ENCODE measurements at places on chromosomes 5 and 9. TPM values are rescaled to one million over a fixed set of nuclear protein-coding genes. Genes with fewer than 3 reads are reported as not detected.
A peak's percentile ranks its signal among the peaks of the same experiment; 100 is the strongest.

STPG3 gene
- not detected for total RNA-seq

LCN10 gene
- 0.90 TPM for total RNA-seq

FAM221B gene
- total RNA-seq, result not detected

CFAP157 gene
- not detected for total RNA-seq

SLC45A2 gene
- total RNA-seq, result not detected

ADAMTS2 gene
- not detected for total RNA-seq

NELFB gene
- 44.9 TPM for total RNA-seq

S100Z gene
- total RNA-seq, result 1.4 TPM

SPINK13 gene
- total RNA-seq, result not detected

DNA sequence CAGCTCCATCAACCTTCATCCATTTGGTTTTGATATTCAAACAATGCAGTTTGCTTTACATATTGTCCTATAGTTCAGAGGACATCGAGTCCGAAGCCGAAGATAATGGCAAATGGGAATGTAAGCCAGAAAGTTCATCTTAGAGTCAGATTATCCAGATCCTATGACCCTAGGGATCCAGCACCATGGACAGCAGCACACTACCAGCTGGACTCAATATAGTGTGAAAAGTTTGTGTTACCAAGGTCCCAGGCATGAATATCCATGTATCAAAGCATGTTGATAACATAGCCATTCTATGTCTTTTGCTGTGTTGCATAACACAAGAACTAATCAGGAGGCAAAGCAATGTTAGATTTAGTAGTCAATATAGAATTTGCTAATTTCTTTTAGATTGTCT lies 46.3 kb downstream of the FSTL4 start:
- DNase-seq, result no peak

DNA sequence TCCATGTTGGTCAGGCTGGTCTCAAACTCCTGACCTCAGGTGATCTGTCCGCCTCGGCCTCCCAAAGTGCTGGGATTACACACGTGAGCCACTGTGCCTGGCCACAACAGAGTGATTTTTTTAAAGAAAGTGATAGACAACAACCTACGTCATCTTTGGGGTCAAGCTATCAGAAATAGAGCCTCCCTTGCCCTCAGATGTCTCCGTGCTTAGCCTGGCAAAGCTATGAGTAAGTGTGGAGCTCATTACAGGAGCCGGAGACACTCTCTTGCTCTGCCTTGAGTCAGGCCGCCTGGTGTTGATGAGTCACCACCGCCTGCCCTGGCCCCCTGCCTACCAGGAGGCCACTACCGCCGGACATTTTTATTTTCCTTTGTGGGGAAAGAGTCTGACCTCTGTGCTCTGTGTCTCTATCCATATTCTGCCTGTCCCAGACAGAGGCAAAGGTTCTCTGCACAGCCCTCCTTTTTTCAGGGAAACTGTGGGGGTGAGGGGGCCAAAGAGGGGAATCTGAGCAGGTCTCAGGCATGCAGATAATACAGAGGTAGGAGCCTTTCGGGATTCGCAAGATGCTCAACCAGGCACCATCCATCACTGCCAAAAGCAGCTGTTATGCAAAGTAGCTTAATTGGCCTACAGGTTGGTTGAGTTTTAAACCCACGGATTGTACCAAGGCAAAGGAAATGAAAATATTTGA lies 123.7 kb upstream of the CPEB4 start:
- DNase-seq, result no peak

DNA sequence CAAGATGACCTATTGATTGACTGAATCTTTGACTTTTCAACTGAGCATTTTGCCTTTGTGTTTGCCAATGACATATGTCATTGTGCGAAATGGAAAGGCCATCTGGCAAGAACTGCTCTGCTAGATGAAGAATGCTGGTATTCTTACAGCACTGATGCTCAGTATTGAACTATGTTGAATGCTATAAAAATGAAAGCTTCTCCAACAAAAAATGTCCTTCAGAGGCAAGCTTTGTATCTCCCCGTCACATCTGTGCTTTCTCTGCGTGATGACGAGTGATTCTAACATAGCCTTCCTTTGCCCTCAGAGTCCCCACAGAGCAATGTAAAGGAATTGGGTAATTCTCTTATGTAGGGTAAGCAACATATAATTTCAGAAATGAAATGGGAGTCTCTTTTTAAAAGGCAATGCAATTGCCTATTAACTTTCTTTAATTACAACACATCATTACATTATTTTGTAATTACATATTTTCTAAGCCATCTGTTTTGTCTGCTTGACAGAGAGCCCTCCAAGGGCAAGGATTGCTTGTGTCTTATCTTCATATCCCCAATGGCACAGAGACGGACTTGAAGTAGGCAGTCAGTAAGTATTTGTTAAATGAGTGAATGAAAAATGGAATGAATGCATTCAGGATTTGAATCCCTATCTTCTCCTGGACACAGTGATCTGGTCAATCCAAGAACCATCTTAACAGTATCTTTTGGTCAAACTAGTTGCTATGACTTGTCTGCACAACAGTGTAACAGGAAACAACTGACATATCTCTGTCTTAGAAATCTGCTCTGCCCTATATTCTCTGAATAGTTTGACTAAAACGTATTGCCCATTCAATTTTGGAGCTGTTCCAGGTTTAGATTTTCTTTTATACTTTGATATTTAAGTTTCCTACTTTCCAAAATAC lies 46.1 kb downstream of the ENC1 start:
- no peak for DNase-seq

DNA sequence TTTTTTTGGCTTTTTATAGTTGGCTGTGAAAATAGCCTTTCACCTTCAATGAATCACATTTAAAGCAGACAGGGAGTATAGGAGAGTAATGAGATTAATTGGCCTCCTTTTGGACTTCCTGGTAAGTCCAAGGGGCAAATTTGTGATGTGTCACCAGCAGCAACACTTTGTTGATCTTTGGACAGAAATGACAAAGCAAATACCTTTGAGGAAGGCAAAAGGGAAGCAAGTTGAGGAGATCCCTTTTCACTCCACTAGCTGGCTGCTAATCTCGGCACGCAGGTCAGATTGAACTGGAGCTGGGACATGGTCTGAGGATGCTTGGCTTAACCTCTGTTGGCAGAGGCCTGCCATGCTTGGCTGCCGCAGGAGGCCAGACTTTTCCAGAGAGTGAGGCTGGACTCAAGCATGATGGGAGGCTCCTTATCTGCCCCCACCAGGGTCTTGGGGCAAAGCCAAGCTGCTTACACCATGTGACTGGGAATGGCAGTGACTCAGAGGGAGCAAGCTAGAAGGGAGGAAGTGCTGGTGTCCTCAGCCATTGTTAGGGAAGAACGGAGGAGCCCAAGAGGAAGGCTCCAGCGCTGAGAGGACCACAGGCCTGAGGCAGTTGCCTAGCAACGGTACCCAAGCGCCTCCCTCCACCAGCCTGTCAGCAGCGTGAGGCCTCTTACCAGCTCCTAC lies 174.5 kb upstream of the MAP1B start:
- DNase-seq, result no peak

- DNase-seq, result no peak
Measured at GRCh38 chr9:111662576-111663300, 1.3 kb downstream of the GNG10 start.

- no peak for DNase-seq
Measured at GRCh38 chr9:107466826-107467225, 22.7 kb downstream of the KLF4 start.

GRCh38 chr5:50759526-50760270 lies 93.3 kb downstream of the PARP8 start:
- DNase-seq, result no peak

DNA sequence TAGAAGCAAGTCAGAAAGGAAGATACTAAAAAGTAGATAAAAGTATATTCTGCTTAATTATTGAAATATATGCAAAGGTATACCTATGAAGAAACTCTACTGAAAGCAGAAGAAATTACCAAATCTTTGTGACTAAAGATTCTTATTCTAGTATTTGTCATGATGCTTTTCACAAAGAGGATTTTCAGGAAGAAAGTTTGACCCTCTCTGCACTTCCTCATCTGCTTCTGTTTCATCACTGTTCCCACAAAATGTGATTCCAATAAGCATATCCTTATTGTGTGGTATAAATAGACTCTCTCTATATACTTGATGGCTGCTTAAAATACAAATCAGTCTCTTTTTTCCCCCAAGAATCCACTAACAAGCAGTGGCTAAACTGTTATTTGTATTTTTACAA lies 2139.6 kb upstream of the ACO1 start:
- DNase-seq, result no peak

DNA sequence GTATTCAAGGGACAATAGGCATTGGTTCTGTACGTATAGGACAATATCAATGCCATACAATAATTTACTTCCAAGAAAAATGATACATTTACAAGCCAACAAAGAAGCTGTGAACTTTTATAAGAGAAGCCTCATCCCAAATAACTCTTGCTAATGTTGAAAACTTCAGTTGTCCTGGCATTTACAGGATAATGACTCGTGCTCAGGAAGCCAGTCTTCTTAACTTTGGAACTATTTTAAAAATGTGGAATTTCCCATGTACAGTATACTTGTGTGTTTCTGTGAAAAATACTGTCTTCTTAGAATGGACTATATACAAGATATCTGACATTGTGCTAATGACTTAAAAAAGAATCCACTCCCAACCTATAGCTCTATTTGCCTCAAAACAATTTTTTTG lies 1479.3 kb upstream of the CDH9 start:
- no peak for DNase-seq

DNA sequence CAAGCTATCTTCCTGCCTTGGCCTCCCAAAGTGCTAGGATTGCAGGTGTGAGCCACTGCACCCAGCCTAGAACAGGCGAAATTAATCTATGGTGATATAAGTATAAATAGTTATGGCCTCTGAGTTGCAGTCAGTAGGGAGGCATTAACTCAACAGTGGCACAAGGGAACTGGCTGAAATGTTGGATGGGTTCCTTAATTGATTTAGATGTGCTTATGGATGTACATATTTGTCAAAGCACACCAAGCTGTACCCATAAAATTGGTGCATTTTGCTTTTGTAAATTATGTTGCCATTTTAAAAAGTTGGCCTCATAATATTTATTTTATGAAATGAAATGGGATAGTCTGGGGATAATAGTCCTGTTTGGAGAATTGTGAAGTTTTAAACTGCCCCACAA lies 36.8 kb upstream of the GLIPR2 start:
- DNase-seq, result no peak

GRCh38 chr5:90153031-90153430 lies 256.5 kb downstream of the CETN3 start:
- DNase-seq, result no peak

DNA sequence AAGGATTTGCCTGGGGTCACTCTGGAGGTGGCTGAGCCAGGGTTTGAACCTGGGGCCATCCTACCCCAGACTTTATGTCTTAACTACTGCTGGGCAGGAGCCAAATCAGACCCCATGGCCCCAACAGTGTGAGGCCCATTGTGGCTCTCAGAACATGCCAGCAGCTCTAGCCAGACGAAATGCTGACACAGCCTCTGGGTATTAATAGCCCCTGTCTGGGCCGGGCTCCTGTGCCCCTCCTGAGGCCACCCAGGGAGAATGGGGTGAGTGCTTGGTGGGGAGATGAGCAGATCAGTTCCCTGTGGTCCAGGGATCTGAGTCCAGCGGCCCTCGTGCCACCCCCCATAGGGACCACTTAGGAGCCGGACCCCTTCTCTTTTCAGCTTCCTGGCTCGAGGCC lies 2.2 kb upstream of the PLPP7 start:
- no peak for DNase-seq

DNA sequence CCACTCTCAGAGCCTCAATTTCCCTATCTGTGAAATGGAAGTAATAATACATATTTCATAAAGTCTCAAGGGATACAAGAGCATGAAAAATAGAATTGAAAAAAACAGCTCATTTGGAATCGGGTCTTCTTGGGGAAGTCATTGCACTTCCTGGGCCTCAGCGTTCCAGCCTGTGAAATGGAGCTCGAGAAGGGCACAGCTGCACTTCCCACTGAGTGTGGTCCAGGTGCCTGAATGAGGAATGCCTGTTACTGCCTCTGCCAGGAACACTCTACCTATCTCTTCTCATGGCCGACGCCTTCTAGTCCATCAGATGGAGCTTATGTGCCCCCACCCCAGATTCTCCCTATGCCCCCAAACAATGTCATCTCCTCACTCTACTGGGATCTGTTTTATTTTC lies 924 bp upstream of the NEURL1B start:
- no peak for DNase-seq

DNA sequence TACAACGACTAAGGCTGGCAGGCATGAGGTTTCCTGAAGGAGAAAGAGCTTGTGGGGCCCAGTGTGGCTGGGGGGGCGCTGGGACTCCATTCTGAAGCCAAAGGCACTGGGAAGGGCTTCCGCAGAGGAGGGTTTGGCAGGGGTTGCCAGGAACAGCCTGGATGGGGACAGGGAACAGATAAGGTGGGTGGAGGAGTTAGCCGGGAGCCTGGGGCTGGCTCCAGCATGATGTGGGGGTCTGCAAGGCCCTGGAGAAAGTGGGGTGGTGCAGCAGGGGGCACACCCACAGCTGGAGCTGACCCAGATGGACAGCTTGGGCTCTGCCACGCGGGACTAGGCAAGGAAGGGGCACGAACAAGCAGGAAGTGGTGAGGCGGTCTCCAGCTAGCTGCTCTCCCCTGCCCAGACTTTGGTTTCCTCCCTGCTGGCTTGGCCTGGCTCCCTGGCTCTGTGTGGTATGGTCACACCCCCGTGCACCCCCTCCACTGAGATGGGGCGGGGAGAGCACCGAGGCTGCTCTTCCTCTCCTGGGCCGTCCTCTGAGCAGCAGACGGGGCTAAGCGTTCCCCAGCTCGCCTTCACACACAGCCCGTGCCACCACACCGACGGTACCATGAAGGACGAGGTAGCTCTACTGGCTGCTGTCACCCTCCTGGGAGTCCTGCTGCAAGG lies at the start of gene LTC4S:
TSS of gene LTC4S (plus strand) at position 519 of the 672 bp plus-strand sequence. CDS start at position 614, 95 bp downstream.
- DNase-seq, result peak; percentile 82

DNA sequence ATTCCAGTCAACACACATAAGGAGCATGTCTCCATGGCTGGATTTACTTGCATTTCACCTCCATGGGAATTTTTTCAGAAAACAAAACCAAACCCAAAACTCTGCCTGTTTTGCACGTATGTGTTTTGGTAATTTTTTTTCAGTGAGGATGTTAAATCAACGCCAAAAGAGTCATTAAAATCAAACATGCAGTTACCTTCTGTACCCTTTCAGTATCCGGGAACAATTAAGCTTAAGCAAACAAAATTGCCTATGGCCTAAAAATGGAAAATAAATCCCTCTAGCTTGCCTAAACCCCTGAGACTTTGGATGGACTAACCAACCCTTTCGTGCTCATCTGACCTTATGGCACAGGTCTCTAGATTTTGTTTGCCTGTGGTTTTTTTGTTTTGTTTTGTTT lies 209.2 kb upstream of the KLF4 start:
- no peak for DNase-seq

GRCh38 chr5:156825688-156826087 lies 24.4 kb upstream of the PPP1R2B start:
- DNase-seq, result no peak

GRCh38 chr9:14939378-14939777 lies 29.1 kb upstream of the FREM1 start:
- no peak for DNase-seq

- DNase-seq, result no peak
Measured at GRCh38 chr5:61744690-61745619, 412.9 kb downstream of the ZSWIM6 start.

GRCh38 chr5:170623576-170624181 lies 119.9 kb downstream of the KCNIP1 start:
- no peak for DNase-seq
